ENCODE measurements at places on chromosomes 16 and 17.

GRCh38 chr16:81585785-81586184 is 141.2 kb downstream of the CMIP start:
- DNase-seq, result no peak

- DNase-seq, result no peak
Measured at GRCh38 chr17:79052131-79052530, 22.5 kb upstream of the ENGASE start.

GRCh38 chr17:32443827-32444300 is 446 bp upstream of the PSMD11 start:
- DNase-seq, result no peak

DNA sequence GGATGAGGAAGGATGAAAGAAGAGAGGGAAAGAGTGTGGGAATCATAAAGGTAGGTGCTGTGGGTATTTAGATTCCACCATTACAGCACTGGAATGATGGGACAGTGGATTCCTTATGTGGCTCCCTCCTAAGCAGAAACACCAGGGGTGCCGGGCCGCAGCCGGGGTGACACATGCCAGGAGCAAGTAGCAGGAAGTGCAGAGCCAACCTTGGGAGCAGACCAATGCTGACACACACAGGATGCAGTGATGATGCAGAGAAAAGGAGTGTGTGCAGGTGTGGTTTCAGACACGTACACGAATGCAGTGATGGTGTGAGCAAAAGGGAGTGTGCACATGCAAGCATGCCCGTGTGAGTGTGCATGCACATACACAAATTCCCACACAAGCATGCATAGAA is 338.0 kb downstream of the SLC39A11 start:
- DNase-seq, result no peak

DNA sequence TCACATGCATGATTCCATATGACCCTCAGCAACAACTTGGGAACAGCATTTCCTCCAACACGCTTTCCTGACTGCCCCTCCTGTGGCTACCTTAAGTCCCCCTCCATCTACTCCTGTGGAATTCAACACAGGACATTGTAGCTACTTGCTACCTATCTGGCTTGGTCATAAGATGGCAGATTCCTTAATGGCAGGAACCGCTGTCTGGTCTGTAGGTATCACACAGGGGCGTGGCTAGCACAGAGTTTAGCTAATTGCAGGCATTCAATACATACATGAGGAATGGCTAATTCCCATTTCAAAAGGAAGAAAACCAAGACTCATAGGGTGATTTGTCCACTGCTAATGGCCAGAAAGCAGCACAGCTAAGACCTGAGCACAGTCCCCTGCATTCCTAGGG is 8.6 kb downstream of the LRRC59 start:
- no peak for DNase-seq

DNA sequence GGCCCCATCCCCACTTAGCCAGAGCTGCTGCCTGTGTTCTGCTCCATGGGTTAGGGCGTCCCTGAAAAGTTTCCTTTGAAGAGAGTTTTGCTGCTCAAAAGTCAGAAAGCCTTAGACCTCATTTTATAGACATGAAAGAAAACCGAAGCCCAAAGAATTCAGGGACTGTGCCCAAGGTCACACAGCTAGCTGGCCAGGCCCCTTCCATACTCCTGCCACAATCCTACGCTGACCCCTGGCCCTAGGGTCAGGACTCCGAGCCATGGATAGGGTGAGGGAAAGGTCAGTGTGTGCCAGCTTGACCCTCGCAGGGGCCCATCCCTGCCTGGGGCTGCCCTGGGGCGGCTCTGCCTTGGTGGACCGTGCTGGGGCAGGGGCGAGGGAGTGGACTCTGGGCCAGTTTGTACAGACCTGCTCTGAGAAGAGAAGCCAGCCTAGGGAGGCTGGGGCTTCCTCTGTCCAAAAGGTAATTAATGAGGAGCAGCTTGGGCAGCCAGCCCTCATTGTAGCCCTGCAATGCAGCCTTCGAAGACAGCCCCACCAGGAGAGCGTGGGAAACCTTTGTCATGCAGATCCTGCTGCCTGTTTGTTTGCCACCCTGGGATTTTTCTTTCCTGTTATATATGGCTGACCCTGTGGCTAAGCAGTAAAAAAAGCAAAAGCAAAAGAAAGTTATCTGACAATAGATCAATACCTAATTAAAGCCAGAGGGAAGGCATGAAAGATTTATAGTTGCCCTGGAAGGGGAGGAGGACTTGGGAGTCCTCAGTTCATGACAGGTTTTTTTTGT is 37.4 kb downstream of the RHBDL3 start:
- DNase-seq, result no peak

DNA sequence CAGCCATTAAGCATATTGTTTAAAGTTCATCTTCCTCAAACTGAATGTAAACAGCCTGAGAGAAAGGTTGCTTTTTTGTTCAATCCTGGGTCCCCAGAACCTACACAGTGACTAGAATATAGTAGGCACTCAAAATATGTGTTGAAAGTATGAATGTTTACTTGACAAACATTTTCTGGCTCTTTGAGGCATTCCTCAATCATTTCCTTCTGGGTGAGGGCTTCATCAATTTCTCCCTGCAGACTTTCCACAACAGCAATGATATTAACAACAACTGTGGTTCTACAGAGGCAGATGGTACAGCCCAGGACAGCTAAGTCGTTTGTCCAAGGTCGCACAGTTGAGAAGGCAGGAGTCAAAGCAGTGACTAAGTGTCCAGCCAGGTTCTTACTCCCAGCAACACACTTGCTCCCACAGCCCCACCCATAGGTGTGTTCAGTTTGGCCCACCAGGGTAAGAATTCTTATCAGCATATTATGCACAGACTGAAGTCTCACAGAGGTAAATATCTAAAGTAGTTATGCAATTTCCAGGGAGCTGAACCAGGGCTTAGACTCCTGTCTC is 61.1 kb downstream of the HS3ST3B1 start:
- DNase-seq, result no peak

DNA sequence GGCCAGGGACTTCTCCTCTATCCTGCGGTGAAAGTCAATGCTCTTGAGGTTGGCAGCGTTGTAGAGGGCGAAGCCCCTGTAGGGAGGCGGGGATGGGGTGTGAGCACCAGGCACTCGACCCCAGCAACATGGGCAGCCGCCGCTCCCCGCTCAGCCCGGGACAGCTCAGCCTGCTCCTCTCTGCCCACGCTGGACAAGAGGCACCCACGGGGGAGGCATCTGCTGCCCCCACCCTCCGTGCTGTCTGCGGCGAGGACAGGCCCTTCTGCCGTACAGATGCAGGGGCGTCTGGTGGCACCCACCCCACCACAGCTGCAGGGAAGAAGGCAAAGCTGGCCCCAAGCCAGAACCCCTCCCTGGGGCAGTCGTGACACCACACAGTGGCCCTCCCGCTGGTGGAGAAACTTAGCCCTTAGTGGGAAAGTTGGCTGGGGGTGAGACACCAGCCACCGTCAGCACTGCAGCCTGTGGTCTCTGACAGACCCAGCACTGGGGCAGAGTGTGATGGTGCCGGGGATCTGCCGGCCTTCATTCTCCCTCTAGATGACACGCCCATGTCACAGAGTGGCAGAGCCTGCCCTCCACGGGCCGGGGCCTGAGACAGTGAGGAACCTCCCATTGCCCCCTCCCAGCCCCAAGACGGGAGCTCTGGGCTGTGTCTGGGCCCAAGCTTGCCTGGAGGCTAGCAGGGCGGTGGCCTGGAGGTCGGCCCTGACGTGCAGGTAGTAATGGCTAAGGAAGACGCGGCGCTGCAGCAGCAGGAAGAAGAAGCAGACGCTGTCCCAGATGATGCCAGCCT is 19.5 kb downstream of the CTU2 start:
- no peak for DNase-seq
